ENCODE measurements at places on chromosomes 4 and X.

DNA sequence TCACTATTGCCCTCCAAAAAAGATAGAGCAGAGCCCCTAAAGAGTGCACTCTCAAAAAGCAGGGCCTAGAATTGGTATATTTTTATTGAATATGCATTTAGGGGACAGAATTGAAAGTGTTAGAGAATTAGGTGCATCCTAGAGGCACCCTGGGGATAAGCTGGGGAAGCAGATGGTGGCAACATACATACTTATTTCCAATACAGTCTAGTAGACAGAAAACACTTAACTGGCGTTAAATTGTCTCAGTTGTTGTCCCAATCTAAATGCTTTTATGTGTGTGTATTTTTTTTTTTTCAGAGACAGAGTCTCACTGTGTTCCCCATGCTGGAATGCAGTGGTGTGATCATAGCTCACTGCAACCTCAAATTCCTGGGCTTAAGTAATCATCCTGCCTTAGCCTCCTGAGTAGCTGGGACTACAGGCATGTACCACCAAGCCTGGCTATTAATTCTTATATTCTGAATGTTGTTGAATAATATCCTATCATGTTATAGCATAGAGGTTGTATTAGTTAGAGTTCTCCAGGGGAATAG is 481.8 kb downstream of the GRXCR1 start:
- no peak for DNase-seq

DNA sequence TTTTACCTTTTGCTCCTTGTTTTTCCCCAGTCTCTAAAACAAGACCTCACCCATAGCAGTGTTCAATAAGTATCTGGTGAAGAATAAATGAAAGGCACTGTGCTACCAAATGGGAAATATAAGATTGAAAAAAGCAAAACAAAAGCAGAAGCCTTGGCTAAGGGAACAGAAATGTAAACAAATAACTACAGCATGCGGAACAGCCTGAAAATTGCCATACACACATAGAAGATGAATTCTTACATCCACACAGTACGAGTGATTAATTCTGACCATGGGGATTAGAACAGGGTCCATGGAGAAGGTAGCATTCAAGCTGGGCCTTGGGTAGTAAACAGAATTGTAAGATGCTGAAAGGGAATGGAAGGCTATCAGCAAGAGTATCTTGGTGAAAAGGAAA is 40.5 kb downstream of the TMEM150C start:
- no peak for DNase-seq

DNA sequence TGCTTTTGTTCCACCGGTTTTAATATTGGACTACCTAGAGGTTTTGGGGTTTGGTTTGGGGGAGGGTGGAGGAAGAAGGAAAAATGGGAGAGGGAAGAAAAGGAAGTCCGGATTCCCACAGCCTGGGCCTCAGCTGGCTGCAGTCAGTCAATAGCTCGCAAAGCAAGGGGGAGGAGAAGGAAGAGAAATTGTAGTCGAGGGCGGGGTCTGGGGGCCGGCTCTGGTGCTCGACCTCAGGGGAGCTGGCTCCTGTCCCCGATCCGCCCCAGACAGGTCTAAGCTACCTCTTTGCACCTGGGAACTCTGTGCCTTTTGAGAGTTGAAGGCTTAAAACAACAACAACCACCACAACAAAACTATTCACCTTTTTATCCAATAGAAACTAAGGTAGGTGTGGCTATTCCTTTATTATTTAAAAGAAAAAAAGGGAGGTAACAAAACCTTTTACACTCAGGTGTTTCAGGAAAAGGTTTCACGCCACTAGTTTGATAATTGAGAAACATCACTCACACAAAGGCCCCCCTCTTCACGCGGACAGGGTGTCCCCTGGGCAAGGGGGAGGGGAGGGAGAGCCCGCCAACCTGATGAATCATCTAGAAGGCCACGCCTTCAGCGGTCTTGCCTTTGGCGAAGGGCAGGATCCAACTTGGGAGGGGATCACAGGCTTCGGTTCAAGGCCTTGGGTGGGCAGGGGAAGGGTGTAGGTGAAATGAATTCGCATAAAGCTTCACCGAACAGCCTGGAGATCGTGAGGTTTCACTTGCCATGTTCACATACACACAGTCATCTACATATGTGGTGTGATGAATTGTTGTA is 1.6 kb upstream of the LNX1 start:
- no peak for DNase-seq

- DNase-seq: no peak
These were observed 9.9 kb upstream of the SMIM20 start for GRCh38 chr4:25903900-25904747.

Data from GOT3 (cell line).